ENCODE measurements at places on chromosomes 7 and 10.

GRCh38 chr10:97572214-97572989 is at the start of gene ANKRD2:
Gene ANKRD2 (plus strand): TSS chr10:97572779. CDS start chr10:97572789, 10 bp downstream.
- peak; percentile 90 for DNase-seq

GRCh38 chr7:128826916-128827247 is 3.3 kb upstream of the FLNC start:
- no peak for DNase-seq

DNA sequence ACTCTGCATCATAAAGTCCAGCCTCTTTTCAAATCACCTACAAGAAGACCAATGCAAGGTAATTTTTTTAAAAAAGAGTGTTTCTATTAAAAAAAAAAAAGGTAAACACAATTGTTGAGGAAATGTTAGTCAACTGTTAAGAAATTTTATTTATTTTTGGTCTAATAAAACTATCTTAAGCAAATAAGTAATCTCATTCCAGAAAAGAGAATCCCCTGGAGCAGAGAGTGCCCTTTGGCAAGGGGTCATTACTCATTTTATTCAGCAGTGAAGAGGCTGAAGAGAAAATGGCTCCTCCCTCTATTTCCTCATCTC is 63.4 kb upstream of the GSDME start:
- no peak for DNase-seq

- DNase-seq = no peak
Measured at GRCh38 chr7:91661727-91662126, 218.8 kb downstream of the MTERF1 start.

DNA sequence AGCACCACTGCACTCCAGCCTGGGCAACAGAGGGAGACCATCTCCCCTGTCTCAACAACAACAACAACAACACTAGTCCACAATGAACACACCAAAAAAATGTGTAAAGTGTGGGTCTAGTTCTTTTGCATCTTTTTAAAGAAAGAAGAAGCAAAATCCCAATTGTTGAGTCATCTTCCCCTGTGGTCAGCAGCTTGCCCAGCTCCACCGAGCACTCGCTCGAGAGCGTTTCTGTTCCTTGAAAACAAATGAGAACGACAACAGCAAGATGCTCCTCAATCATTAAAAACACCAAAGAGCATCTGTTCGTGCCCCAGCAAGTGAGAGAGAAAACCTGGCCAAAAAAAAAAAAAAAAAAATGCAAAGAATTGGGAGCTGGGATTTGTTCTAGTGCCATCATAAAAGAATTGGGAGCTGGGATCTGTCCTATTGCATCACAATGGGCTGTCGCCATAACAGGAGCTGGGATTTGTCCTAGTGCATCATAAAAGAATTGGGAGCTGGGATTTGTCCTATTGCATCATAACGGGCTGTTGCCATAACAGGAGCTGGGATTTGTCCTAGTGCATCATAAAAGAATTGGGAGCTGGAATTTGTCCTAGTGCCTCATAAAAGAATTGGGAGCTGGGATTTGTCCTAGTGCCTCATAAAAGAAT is 118.1 kb downstream of the PTPRN2 start:
- no peak for DNase-seq

Data from erythroblast (primary cell).